ENCODE measurements at places on chromosomes 11 and 22.

DNA sequence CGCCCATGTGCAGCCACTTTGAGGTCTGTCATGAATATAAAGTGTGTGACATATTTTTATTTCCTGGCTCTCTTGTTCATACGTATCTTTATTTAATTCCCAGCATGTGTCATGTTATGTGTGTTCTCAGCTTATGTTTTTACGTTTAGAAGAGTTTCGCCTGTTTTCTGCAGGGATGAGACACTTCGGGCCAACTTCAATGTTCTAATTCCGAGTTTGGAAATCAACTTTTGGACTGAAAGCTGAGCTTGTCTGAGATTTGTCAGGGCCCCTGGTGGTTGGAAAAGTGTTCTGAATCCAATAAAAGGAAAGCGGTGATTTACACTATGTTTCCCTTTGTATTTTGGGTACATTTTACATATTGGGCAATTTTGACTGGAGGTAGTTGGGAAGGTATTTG, 810.7 kb downstream of the TBC1D22A start:
- no peak for DNase-seq

- no peak for DNase-seq
Observed at GRCh38 chr22:43118024-43118849, 7.7 kb downstream of the BIK start.

- DNase-seq = no peak
Observed at GRCh38 chr11:27319072-27319471, 43.9 kb downstream of the CCDC34 start.

- no peak for DNase-seq
Observed at GRCh38 chr11:126403658-126404057, 48.2 kb downstream of the ST3GAL4 start.

- DNase-seq = no peak
Observed at GRCh38 chr11:37451903-37452302, 853.9 kb upstream of the RAG2 start.

Measured in osteocyte (in vitro differentiated cells).